ENCODE measurements at places on chromosomes 3 and 15. TPM values are rescaled to one million over a fixed set of nuclear protein-coding genes. Genes with fewer than 3 reads are reported as not detected.

The CX3CR1 gene
- not detected for total RNA-seq

The PRTG gene
- total RNA-seq: 322 TPM

The FANCD2OS gene
- total RNA-seq: not detected

The GOLGA8H gene
- total RNA-seq: 2.1 TPM

The MUC20 gene
- total RNA-seq: 2.3 TPM

The HESX1 gene
- total RNA-seq: 0.98 TPM

The GUCA1C gene
- total RNA-seq: not detected

The PRSS50 gene
- total RNA-seq: 0.35 TPM

The DHX30 gene
- total RNA-seq: 142 TPM

The AADAC gene
- not detected for total RNA-seq

The TRIM42 gene
- total RNA-seq: not detected

The TPRG1 gene
- 0.61 TPM for total RNA-seq

GRCh38 chr3:71163198-71163918 lies 420.2 kb downstream of the FOXP1 start:
- no peak overlapping the region for H3K27ac ChIP-seq
- peaks cover 3% of the 10 kb centered on the region for H3K4me1 ChIP-seq
- H3K36me3 ChIP-seq: peaks cover 5% of the 10 kb centered on the region
- H3K4me3 ChIP-seq: no peak overlapping the region

- no peak for DNase-seq
- no peaks in the 10 kb centered on the region for H3K36me3 ChIP-seq
- H3K4me1 ChIP-seq: peaks cover 30% of the 10 kb centered on the region
- no peak overlapping the region for H3K4me3 ChIP-seq
Observed at GRCh38 chr3:107660306-107660976, 137.7 kb downstream of the BBX start.

DNA sequence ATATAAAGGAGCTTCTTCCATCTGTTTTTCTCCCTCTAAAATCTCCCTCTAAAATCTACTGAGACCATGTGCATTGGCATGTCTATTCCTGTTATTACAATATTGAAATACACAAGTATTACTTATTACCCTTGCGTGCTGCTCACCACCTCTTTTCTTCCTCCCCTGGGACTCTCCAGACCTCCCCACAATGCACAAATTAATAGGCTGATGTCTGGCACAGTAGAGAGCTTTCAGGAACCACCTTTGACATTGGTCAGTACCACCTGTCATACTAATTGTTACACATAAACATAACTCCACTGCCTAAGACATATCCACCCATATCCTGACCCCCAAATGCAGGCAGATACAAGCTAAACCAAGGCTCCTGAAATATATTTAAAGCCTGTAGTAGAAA lies 722.6 kb downstream of the FHIT start:
- no peak overlapping the region for H3K4me3 ChIP-seq
- no peaks in the 10 kb centered on the region for H3K4me1 ChIP-seq
- H3K27ac ChIP-seq: no peak overlapping the region
- H3K27me3 ChIP-seq: no peaks in the 10 kb centered on the region
- no peaks in the 10 kb centered on the region for H3K36me3 ChIP-seq

- no peak for DNase-seq
- no peak overlapping the region for H3K27ac ChIP-seq
- no peaks in the 10 kb centered on the region for H3K36me3 ChIP-seq
- H3K4me3 ChIP-seq: no peak overlapping the region
- H3K4me1 ChIP-seq: peaks cover 59% of the 10 kb centered on the region
Observed at GRCh38 chr15:98673133-98673532, 24.8 kb downstream of the IGF1R start.

GRCh38 chr3:64813326-64813725 lies 125.5 kb upstream of the ADAMTS9 start:
- no peaks in the 10 kb centered on the region for H3K27me3 ChIP-seq
- no peak overlapping the region for H3K4me3 ChIP-seq
- no peak for DNase-seq
- peak overlapping the region; percentile 81 for H3K27ac ChIP-seq

- H3K36me3 ChIP-seq: no peaks in the 10 kb centered on the region
- H3K27ac ChIP-seq: no peak overlapping the region
- H3K27me3 ChIP-seq: no peaks in the 10 kb centered on the region
- H3K4me1 ChIP-seq: no peaks in the 10 kb centered on the region
Observed at GRCh38 chr3:25563601-25564000, 101.1 kb downstream of the TOP2B start.

DNA sequence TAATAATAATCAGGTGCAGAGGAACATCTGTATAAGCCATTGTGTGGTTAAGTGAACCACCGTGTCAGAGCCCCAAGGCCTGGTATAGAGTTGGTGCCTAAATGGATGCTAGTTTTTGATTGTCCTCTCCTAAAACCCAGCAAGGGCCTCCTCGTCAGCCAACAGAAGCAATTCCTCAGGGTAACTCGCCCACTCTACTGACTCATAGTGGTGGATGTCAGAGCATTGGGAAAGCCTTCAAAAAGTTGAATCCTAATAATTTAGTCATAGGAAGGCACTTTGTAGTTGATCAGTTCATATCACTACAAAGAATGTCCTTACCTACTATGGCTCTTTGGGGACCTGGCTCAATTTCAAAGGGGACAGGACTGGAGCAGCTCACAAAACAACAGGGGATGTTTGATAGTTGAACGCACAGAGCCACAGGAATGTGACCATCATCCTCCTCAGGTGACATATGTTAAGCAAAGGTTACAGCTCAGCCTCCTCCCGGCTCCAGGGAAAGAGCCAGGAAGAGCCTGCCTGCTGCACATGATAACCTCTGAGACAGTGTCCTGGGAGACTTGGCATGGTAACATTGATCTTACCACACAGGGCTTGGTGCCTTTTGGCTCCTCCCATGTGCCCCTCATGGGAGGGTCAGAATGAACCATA lies 338.7 kb downstream of the CLSTN2 start:
- no peak for DNase-seq
- H3K4me3 ChIP-seq: no peak overlapping the region
- H3K4me1 ChIP-seq: no peaks in the 10 kb centered on the region
- H3K27ac ChIP-seq: peak overlapping the region; percentile 43
- no peaks in the 10 kb centered on the region for H3K36me3 ChIP-seq

- no peak overlapping the region for H3K4me3 ChIP-seq
- H3K4me1 ChIP-seq: peaks cover 44% of the 10 kb centered on the region
- no peak for DNase-seq
- H3K27ac ChIP-seq: no peak overlapping the region
Observed at GRCh38 chr3:194029846-194030245, 106.1 kb upstream of the HES1 start.

GRCh38 chr3:177547711-177548350 lies 350.5 kb upstream of the TBL1XR1 start:
- H3K4me3 ChIP-seq: no peak overlapping the region
- no peak for DNase-seq
- peak overlapping the region; percentile 91 for H3K27ac ChIP-seq
- H3K27me3 ChIP-seq: no peaks in the 10 kb centered on the region
- no peaks in the 10 kb centered on the region for H3K36me3 ChIP-seq
- H3K4me1 ChIP-seq: peaks cover 38% of the 10 kb centered on the region

- no peaks in the 10 kb centered on the region for H3K36me3 ChIP-seq
- H3K27me3 ChIP-seq: peaks cover 6% of the 10 kb centered on the region
- H3K27ac ChIP-seq: no peak overlapping the region
Observed at GRCh38 chr3:195895078-195895860, 13.1 kb downstream of the TNK2 start.

DNA sequence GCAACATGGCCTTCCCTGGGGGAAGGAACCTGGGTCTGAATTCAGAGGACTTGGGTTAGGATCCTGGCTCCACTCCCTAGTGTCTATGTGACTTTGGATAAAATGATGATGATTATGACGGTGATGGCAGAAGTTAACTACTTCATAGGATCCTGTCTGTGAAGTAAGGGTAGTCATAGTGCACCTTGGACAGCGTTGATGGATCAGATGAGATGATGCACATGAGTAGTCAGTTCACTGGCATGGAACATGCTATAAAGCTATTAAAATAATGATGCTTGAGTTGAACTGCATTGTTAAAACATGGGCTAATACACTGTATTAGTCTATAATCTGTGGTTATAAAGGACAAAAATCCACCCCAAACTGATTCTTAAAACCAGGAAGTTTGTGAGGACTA lies 62.0 kb downstream of the EEFSEC start:
- H3K27ac ChIP-seq: no peak overlapping the region
- H3K4me1 ChIP-seq: peaks cover 10% of the 10 kb centered on the region
- no peaks in the 10 kb centered on the region for H3K27me3 ChIP-seq
- no peaks in the 10 kb centered on the region for H3K36me3 ChIP-seq

GRCh38 chr3:188947401-188948280 lies 224.1 kb upstream of the TPRG1 start:
- peak overlapping the region; percentile 93 for H3K27ac ChIP-seq
- H3K36me3 ChIP-seq: no peaks in the 10 kb centered on the region
- H3K4me1 ChIP-seq: peaks cover 21% of the 10 kb centered on the region
- peak; percentile 71 for DNase-seq

- H3K27ac ChIP-seq: peak overlapping the region; percentile 63
- peaks cover 2% of the 10 kb centered on the region for H3K36me3 ChIP-seq
- H3K4me1 ChIP-seq: peaks cover 25% of the 10 kb centered on the region
- no peaks in the 10 kb centered on the region for H3K27me3 ChIP-seq
- no peak overlapping the region for H3K4me3 ChIP-seq
Observed at GRCh38 chr3:126896968-126897367, 85.9 kb upstream of the PLXNA1 start.

Measured in neural crest cell (in vitro differentiated cells).